ENCODE measurements at places on chromosomes 1 and 21. TPM values are rescaled to one million over a fixed set of nuclear protein-coding genes. Genes with fewer than 3 reads are reported as not detected.

THEM5 gene
- total RNA-seq, result not detected

EPHA2 gene
- total RNA-seq, result not detected

ILDR2 gene
- 4.3 TPM for total RNA-seq

TMEM240 gene
- 1.9 TPM for total RNA-seq

CELA3B gene
- total RNA-seq, result not detected

FMO3 gene
- not detected for total RNA-seq

CRP gene
- total RNA-seq, result not detected

AMY1C gene
- total RNA-seq, result not detected

ASAP3 gene
- 1.3 TPM for total RNA-seq

C8B gene
- not detected for total RNA-seq

FCAMR gene
- total RNA-seq, result not detected

IGSF9 gene
- total RNA-seq, result not detected

SLC16A4 gene
- 0.23 TPM for total RNA-seq

CD1E gene
- total RNA-seq, result not detected

ZYG11A gene
- total RNA-seq, result 0.08 TPM

ATAD3C gene
- total RNA-seq, result 1.7 TPM

TLR5 gene
- total RNA-seq, result 0.28 TPM

NUDT17 gene
- total RNA-seq, result 2.9 TPM

RSRP1 gene
- total RNA-seq, result 305 TPM

SH3GLB1 gene
- total RNA-seq, result 62.4 TPM

FCGR2B gene
- 0.33 TPM for total RNA-seq

FCRL2 gene
- not detected for total RNA-seq

RPTN gene
- not detected for total RNA-seq

SLAMF1 gene
- 42.6 TPM for total RNA-seq

PGLYRP3 gene
- not detected for total RNA-seq

PTGER3 gene
- 1.3 TPM for total RNA-seq

DCDC2B gene
- total RNA-seq, result 0.17 TPM

DYNLT4 gene
- 0.97 TPM for total RNA-seq

LUZP1 gene
- 18.4 TPM for total RNA-seq

DYNLT5 gene
- not detected for total RNA-seq

CD52 gene
- total RNA-seq, result 1,078 TPM

KCNN3 gene
- 0.06 TPM for total RNA-seq

C1QC gene
- total RNA-seq, result 1.7 TPM

NUAK2 gene
- 14.7 TPM for total RNA-seq

MSH4 gene
- 0.40 TPM for total RNA-seq

PLA2G2F gene
- total RNA-seq, result not detected

RIPK4 gene
- 0.19 TPM for total RNA-seq

LAMB3 gene
- total RNA-seq, result 0.83 TPM

PCP4L1 gene
- total RNA-seq, result 0.91 TPM

NFASC gene
- total RNA-seq, result 0.14 TPM

SLAMF9 gene
- total RNA-seq, result not detected

PADI2 gene
- total RNA-seq, result 0.23 TPM

STUM gene
- total RNA-seq, result not detected

TDRD5 gene
- total RNA-seq, result not detected

CD5L gene
- total RNA-seq, result not detected

SELP gene
- 0.83 TPM for total RNA-seq

AK5 gene
- total RNA-seq, result 4.7 TPM

SHE gene
- total RNA-seq, result not detected

OR10K1 gene
- not detected for total RNA-seq

HNRNPCL2 gene
- not detected for total RNA-seq

CDC20 gene
- 123 TPM for total RNA-seq

WNT3A gene
- total RNA-seq, result not detected

CHAF1B gene
- total RNA-seq, result 20.5 TPM

CELA3A gene
- total RNA-seq, result not detected

GBP2 gene
- 170 TPM for total RNA-seq

PLEKHA6 gene
- 0.97 TPM for total RNA-seq

Measured in activated naive CD8-positive, alpha-beta T cell treated with anti-CD3 and anti-CD28 coated beads, Interleukin-2, amount 10 ng/mL, durations not matched to agents 7 days and 5 days (primary cell).